ENCODE measurements at places on chromosomes 13 and 19.

DNA sequence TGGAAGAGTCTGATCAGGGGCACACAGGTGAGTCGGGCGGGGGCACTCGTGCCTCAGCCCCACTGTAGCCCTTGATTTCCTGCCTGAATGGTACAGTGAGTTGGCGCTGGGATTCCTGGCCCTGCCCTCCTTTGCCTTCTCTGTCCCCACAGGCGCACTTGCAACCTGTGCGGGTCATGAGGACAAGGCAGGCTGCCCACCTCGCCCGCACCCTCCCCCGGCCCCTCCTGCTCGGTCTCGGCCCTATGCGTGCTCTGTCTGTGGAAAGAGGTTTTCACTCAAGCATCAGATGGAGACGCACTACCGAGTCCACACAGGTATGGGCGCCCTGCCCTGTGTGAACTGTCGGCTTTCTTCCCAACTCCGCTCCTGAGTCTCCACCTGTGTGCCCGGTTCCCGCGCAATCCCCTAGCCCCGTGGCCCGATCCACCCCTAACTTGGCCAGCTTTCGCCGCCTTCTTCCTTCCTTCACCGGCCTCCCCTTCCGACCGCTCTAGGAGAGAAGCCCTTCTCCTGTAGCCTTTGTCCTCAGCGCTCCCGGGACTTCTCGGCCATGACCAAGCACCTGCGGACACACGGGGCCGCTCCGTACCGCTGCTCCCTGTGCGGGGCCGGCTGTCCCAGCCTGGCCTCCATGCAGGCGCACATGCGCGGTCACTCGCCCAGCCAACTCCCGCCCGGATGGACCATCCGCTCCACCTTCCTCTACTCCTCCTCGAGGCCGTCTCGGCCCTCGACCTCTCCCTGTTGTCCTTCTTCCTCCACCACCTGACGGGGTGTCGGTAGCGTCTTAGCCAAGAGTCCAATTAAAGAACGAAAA lies 1.6 kb upstream of the KMT2B start:
- peak; percentile 75 for DNase-seq

DNA sequence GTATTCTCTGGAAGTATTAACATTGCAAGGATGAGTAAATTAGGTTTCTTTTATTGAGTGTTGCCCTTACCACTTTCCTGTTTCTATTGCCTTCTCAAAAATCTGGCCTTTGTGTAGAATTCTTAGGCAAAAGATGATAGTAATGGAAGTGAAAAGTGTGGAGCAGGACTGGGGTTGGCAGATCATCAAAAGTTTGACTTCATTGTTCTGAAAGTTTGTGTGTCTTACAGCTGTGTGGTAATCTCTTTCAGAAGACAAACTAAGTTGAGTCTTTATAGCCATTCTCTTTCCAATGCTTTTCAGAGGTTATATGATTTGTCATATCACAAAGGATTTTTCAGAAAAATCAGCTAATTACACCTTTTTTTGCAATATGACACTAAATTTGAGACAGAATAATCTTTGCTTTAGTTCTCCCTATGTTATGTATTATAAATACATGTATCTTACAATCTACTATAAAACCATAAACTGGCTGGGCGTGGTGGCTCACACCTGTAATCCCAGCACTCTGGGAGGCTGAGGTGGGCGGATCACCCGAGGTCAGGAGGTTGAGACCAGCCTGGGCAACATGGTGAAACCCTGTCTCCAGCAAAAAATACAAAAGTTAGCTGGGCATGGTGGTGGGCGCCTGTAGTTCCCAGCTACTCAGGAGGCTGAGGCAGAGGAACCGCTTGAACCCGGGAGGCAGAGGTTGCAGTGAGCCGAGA lies 8.7 kb upstream of the KCNRG start:
- no peak for DNase-seq

DNA sequence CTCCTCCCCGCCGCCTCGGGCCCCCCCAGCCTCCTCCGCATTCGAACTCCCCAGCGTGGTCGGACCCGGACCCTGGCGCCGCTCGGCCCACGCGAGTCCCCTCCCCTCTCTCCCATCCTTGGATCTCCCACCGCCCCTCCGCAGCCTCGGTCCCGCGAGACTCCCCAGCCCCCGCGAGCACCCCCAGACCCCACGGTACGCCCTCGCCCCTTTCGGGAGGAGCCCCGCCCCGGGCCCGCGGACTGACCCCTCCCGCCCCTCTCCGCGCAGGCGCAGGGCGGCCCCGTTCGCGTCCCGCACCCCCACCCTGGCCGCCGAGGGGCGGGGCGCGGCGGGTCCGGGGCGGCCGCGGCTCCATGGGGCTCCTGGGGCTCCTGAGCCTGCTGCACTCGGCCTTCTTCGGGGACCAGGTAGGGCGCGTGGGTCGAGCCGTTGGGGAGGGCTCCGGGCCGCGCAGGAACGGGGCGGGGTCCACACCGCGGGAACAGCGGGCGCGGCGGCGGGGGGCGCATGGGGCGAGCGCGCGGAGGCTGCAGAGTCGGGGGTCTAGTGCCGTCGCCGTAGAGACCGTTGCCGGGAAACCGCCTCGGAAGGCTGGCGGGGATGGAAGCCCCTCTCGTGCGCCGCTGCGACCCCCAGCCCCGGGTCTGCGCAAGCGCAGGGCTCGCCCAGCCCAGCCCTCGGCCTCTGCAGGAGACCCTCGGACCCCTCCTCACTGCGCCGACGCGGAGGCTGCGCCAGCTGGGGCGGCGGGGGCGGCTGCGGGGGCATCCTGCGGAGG lies 3.8 kb upstream of the APC2 start:
- peak; percentile 84 for DNase-seq

- peak; percentile 71 for DNase-seq
Measured at GRCh38 chr13:23159760-23160637, 20.8 kb upstream of the SGCG start.

DNA sequence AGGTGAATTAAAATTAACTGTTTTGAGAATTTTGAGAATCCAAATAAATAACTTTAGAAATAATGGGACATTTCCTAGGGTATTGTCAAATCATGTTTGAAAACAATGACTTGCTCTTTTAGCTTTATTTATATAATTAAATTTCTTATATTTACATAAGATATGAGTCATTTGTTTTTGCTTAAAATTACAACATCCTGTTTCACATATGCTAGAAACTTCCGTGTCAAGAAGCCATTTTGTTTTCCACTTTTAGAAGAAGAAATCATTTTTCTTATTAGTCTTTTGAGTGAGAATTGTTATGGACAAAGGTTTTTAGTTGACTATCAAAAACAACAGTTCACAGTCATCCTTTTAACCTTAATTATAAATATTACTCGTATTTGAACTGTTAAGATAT lies 48.2 kb downstream of the DPY19L3 start:
- no peak for DNase-seq

DNA sequence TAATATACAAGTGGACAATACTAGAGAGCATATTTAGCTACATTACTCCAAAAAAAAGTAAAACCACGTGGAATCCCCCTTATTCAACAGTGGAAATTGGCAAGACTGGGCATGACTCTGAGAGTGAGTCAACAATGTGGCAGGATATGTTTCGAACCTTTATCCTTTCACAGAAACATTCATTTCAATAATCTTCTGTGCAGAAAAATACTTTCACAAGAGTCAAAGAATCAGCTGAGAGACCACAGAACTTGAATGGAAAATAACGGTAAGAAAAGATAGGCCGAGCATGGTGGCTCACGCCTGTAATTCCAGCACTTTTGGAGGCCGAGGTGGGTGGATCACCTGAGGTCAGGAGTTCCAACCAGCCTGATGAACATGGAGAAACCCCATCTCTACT lies 25.1 kb upstream of the CD70 start:
- DNase-seq, result no peak

DNA sequence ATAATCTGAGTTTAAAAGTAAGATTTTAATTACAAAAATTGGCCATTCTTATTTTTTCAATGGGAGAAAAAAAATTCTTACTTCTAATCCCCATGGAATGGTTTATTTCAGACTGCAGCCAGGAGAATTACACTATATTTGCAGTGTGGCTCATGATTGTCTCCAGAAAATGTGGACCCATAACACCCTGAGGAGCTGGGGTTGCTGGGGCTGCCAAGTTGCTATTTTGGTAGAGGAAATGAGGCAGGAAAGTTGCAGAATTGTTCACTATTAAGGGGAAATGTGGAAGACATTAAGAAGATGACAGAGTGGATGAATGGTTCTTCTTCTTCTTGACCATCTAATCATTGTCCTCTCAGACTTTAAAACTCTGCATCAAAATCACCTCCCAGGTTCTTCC lies 4.6 kb upstream of the SCEL start:
- DNase-seq, result no peak

GRCh38 chr13:26895808-26896466 lies 135.4 kb upstream of the GPR12 start:
- peak; percentile 23 for DNase-seq

DNA sequence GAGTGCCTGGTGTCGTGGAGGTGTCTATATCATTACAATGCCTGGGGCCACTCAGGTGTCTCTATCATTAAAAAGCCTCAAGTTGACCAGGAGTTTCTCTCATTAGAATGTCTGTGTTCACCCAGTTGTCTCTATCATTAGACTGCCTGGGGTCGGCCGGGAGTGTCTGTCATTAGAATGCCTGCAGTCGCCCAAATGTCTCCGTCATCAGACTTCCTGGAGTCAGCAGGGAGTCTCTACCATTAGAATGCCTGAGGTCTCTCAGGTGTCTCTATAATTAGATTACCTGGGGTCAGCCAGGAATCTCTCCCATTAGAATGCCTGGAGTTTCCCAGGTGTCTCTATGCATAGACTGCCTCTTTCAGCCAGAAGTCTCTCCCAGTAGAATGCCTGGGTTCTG lies 1477.6 kb downstream of the UQCRFS1 start:
- no peak for DNase-seq

- no peak for DNase-seq
Measured at GRCh38 chr19:49552749-49553148, 24.9 kb downstream of the RCN3 start.

DNA sequence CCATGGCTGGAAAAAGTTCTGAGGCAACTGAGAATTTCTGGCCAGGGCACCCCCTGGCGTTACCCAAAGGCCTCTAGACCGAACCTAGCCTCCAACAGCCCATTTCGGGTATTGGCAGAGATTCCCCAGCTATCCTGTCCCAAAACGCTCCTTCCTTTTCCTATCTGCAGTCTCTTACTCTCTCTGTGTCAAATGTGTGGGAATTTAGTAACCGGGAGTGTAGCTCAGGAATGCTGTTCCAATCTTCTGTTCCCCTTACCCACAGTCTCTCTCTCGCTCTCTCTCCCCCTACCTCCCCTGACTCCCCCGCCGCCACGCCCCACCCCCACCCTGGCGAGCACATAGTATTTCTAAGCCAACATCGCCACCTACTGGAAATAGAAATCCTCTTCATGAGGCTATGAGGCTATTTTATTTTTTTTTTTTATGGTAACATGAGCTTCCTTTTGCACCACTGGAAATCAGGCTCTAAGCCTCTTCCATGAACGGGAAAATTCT lies 27.0 kb downstream of the OXGR1 start:
- peak; percentile 15 for DNase-seq

GRCh38 chr13:50016444-50016843 lies 1.2 kb downstream of the KCNRG start:
- DNase-seq, result no peak

DNA sequence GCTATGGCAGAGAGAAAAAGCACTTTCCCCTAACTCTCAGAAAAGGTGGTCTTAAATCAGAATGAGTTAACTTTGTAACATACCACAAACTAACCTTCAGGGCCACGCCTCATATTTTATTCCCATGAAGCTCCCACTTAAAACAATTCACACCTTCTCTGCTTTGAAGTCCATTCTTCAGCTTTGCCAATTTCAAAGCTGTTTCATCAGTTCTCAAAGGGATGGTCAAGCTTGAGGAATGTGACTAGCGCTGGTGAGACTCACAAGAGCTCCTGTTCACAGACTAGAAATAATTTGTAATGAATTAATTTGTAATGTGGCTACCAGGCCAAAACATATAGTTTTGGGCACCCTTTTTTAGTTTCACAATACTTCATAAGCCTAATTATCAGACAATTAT lies 68.2 kb downstream of the STK24 start:
- DNase-seq, result no peak

DNA sequence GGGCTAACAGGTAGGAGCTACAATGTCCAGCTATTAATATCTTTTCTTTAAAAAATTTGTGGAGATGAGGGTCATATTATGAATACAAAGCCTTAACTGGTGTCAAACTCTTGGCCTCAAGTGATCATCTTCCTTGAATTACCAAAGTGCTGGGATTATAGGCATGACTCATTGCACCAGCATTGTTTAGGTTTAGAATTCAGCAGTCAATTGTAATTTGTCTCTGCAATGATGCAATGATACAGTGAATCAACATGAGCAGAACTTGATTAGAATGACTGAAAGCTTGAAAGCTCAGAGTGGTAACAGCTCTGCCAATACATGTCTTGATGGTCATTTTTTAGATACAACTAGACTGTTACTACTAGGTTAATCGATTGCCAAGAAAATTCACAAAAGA lies 752.8 kb upstream of the MIR17HG start:
- DNase-seq, result no peak

DNA sequence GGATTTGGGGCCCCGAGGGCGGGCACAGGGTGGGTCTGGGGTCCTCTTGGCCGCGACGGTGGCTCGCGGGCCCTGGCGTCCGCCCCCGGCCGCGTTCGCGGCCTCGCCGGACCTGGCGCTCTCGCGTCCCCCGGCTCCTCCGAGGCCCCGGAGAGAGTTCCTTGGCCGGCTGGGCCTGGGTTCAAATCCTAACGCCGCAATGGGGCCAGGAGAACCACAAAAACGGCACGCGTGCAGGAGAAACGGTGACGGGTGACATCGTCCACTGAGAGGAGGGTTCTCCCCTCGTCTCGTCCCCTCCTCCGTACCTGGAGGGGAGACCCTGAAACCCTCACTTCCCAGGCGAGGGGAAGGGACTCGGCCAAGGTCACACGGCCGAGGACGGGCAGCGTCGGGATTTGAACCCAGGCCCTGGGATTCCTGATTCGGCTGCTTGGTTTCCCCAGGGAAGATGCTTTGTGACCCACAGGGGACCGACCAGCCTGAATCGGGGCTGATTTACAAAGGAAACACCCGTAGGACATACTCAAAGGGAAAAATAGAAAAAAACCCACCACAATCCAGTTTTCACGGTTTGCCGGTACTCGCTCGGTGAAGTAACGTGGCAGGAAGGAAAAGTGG lies 624 bp downstream of the SAFB start:
- DNase-seq, result no peak

DNA sequence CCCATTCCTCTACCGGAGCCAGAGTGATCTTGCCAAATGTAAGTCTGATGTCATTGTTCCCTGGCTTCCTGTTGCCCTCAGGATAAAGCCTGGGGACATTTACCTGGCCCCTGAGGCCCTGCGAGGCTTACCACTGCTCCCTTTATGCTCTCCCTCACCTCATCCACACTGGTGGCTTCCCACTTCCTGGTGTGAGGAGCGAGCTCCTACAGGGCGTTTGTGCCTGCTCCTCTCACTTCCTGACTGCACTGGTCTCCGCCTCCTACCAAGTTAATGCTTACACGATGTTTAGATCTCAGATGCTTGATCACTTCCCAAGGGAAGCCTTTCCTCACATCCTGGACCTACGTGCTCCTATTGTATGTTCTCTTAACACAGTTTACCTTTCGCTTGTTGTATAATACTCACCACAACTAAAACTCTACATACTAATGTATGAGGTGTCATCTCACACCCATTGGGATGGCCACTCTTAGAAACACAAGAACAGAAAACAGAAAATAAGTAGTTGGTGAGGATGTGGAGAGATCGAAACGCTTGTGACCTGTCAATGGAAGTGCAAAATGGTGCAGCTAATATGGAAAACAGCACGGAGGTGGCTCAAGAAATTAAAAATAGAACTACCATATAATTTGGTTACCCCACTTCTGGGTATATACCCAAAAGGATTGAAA lies 177.6 kb downstream of the SHISA2 start:
- no peak for DNase-seq
